ENCODE measurements at places on chromosomes 7 and 10.
A peak's percentile ranks its signal among the peaks of the same experiment; 100 is the strongest.

DNA sequence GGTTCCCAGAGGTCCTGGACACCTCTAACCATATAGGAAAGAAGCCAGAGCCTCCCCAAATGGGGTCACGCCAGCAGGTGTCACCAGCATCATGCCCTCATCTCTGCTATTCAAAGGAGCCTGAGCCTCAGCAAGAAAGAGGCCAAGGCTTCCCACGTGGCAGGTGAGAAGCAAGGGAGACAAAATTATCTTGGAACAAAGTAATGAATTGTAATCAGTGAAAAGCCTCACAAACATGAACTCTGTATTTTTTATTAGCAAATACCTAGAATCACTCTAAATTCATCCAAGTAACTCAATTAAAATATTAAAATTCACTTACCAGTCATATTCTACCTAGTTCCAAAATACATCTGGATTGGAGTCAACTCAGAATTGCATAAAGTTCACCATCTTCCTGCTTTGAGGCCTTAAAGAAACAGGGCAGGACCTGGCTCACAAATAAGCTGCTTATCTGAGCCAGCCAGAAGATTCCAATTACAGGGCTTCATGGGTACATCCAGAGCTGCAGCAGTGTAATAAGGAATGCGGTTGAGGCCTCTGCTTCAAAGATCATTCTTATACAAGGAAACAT is 68.7 kb downstream of the SGMS1 start:
- no peak for DNase-seq

DNA sequence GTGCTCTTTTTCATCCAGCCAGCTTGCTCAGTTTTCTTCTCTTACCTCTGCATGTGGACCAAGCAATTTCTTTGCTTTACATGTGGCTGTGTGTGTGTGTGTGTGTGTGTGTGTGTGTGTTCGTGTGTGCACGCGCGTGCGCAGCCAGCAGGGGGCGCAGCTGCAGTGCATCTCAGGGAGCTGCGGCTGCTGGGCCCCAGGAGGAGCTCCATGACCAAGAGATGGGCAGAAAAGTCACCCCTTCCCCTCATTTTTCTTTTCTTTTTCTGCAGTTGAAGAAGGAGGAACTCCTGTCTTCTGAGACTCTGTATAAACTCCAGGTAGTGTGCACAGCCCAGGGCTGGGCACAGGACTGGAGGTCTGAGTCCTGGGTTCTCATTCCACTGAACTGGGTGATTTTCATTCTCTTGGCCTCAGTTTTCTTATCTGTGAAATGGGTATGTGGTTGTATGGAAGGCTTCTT is 41.8 kb downstream of the BLNK start:
- DNase-seq = peak; percentile 45

DNA sequence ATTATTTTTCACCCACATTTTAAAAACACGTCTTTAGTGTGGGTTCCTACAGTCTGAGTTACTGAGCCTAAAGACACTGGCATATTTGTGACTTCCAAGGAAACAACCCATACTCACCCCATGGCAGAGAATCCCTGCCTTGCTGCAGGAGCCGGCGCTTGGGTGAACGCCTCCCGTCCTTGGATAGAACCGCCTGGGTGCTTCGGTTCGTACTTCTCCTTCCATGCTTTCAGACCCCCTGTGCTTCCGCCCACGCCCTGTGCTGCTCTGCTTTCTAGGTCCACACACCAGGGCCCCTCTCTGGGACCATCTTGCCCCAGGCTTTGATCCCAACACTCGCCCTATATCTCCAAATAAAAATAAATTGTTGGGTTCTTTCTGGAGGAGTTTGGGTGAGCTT is 125.8 kb downstream of the PTPRN2 start:
- DNase-seq = no peak

DNA sequence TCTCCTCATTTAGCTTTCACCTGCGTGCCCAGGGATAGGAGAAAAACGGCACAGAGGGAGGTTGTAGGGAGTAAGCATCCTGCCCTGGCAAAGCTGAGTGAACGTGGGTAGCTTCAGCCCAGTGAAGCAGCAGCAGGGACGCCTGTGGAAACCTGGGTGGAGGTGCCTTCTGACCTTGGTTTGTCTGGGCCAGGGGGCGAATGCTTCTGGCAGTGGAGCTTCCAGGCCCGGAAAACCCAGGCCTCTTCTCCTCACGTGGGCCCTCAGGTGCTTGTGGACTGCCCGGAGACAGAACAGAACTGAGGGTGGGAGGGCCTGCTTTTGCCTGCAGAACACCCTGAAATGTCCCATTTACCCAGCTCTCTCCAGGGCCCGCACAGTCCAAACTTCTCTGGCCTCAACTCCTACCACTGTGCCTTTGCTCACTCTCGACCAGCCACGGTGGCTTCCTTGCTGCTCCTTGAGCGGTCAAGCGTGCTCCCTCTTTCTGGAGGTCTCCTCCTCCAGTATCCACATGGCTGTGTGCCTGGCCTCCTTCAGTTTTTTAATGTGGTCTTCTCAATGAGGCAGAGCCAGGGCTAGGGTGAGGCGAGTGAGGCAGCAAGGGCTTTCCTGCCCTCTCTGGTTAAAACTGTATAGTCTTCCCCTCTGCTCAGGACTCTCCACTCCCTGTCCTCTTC is 62.4 kb downstream of the TMEM209 start:
- no peak for DNase-seq

DNA sequence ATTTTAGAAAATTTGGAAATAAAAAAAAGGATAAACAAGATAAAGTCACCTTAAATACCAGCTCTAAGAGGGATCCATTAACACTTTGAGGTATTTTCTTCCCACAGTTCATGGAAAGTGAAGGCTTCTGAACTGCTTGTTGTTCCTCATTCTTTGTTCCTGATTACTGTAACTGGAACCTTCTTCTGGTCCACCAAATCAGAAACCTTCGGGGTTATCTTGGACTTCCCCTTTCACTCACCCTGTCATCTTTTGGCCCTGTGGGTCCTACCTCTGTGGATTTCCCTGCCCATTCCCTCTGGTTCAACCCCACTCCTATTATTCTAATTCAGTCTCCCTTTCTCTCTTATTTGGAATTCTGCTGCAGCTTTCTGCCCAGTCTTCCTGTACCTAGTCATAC is 116.5 kb upstream of the PRPS1L1 start:
- DNase-seq = no peak

- DNase-seq = no peak
Observed at GRCh38 chr7:70937424-70937823, 194.5 kb upstream of the GALNT17 start.

- no peak for DNase-seq
Observed at GRCh38 chr10:71218046-71218650, 5.8 kb downstream of the UNC5B start.

- DNase-seq = peak; percentile 16
Observed at GRCh38 chr10:122551450-122551849, 9.1 kb upstream of the DMBT1 start.

- no peak for DNase-seq
Observed at GRCh38 chr7:99011341-99011705, 132.6 kb downstream of the SMURF1 start.

DNA sequence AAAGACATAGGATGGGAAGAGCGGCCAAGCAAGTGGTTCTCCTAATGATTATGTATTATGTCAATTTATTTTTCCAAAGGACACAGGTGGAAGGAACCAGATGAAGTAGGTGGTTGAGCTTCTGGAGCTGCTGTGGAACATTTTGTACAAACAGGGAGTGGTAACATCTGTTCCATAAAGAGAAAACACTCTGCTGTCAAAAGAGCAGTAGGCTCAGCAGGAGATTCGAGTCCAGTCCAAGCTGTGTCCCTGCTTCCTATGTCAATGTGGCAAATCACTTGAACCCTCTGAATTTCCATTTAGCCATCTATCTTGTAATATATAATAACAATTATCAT is 448.0 kb upstream of the ANKRD30A start:
- no peak for DNase-seq

DNA sequence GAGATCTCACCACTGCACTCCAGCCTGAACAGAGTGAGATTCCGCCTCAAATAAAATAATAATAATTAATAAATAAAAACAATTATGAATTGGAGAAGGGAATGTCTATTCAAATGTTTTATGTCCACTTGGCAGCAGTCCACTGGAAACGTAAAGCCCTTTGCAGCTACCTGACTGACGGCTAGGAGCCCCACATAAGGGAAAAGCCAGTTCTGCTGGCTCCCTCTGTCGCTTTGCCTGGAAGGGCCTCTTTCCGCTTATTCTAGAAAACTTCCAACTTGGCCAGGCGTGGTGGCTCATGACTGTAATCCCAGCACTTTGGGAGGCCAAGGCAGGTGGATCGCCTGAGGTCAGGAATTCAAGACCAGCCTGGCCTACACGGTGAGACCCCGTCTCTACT is 6.1 kb upstream of the TNS3 start:
- no peak for DNase-seq

GRCh38 chr10:124117511-124117785 is 24.1 kb upstream of the CHST15 start:
- DNase-seq = no peak

GRCh38 chr10:71968553-71969474 is 4.6 kb downstream of the CHST3 start:
- DNase-seq = no peak

DNA sequence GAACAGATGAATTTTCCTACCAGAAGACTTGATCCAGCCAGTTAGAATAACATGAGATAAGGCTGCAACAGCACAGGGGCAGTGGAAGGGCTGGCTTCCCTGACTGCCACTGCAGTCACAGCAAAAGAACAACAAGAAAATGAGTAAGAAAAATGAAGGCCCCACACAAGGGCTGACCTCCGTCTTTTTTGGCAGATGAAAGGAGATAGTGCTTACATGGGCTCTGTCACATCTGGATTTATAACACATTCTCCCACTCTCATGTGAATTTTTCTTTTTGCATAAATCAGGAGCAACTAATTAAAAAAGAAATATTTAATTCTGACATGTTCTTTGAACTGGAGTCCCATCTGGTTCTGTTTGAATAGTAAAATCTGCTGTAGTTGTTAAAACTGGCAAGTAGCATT is 99.6 kb downstream of the NRP1 start:
- DNase-seq = no peak

DNA sequence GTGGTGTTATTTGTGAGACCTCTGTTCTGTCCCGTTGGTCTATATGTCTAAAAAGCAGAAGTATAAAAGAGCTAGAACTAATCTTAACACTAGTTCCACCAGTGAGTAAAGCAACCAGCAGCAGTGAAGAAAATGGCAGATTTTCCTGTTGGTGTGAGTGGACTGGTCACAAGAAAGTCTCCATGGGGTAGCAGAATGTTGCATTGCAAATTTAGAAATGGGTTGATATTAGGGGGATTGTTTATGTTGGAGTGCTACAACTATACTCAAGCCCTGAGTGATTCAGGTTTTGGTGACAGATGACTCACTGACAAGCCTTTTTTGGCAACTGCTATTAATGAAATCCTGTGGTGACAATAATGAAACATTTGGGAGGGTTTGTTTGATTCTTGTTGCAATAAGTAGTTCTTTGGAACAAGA is 5.6 kb downstream of the AVL9 start:
- DNase-seq = no peak

DNA sequence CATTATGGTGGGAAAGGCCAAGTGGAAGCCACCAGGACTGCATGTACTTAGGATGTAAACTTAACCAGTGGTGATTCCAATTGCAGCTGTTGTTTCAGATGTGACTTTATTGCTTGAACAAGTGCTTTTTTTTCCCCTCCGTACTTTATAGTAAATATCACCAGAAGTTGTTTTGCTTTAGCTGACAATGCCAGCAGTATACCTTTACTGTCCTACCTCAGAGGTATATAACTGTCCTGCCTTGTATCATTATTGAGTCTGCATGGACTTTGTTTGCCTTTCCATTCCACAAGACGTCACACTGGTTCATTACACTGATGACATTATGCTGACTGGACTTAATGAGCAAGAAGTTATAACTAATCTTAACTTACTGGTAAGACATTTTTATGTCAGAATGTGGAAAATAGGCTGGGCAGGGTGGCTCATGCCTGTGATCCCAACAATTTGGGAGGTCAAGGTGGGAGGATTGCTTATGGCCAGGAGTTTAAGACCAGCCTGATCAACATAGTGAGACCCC is 77.1 kb upstream of the RAB18 start:
- DNase-seq = no peak

DNA sequence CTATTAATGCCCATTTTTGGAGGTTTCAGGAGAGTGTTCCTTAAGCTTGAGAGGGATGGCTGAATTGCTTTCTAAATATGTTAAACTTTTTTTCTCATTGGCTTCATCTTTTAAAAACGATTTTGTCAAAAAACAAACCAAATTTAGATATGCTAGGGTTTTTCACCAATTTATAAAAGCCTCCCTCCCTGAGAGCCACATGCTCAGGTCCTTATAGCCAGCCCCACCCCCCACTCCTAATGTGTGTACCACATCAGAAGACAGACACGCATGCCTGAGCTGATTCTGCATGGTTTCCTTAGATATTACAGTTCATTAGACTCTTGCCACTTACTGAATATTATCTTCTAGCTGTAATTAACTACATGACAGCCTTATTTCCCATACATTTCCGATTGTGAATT is 2.0 kb downstream of the CUL1 start:
- DNase-seq = no peak

GRCh38 chr7:82021036-82021435 is 251.2 kb upstream of the HGF start:
- no peak for DNase-seq

DNA sequence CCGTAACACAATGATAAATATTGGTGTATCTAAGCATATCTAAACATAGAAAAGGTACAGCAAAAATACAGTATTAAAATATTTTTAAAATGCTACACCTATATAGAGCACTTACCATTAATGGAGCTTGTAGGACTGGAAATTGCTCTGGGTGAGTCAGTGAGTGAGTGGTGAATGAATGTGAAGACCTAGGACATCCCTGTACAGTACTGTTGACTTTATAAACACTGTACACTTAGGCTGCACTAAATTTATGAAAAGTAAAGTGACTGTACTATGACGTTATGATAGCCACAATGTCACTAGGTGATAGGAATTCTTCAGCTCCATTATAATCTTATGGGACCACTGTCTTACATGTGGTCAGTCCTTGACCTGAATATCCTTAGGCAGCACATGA is 147.0 kb downstream of the GLI3 start:
- no peak for DNase-seq

DNA sequence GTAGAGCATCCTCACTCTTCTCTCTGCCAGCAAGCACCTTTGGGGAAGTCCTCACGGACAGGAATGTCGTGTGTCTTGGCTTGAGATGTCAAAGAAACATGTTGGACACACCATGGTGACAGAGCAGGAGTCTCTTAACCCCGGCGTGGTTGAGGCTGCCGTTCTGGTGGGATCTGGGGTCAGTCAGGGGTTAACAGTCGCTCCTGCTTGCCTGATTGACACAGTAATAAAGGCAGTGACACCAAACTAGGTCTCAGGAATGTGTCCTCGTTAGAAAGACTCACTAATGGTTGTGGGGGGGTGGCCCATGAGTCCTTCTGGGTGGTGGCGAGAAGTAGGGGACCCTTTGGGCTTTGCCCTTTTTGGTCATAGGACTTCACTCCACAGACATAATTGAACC is 69.0 kb downstream of the TCF7L2 start:
- no peak for DNase-seq

All from stimulated activated CD4-positive, alpha-beta T cell treated with anti-CD3 and anti-CD28 coated beads, Interleukin-15, amount 100 ng/mL, for 1 hour (primary cell).